H9 (cell line): ENCODE measurements at places on chromosomes 6 and 20.

GRCh38 chr20:8144282-8145245 lies 12.5 kb downstream of the PLCB1 start:
- peak; percentile 40 for DNase-seq

GRCh38 chr6:106318061-106318460 lies 7.5 kb downstream of the ATG5 start:
- no peak for DNase-seq

GRCh38 chr6:90136176-90136575 lies 160.5 kb downstream of the BACH2 start:
- no peak for DNase-seq

DNA sequence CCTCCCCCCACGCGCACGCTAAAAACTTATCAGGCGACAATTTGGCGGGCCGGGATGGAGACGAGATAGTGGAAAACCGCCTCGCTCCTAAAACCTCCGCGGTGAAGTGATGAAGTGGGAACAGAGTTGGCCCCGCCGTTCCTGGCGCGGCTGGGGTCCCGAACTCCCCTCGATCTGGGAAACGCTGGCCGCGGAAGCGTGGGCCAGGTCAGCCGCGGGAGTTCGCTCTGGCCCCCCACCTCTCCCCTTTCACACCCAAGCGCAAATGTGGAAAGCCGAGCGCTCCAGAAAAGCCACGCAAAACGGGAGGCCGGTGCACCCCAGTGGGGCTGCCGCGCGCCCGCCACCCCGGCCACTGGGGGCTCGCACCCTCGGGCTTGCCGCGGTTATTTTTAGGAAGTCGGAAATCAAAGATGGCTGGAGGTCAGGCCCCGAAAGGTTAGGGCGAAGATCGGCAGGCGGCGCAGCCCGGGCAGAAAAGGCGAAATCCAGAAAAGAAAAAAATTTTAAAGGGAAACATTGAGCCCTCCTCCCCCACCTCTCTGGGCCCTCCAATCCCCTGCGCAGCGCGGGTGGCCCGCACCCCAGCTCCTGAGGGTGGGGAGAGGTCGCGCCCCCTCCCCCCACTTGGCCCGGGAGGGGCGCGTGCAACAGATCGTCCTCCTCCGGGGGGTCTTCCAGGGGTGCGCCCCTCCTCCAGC lies 1.0 kb downstream of the SALL4 start:
- DNase-seq: peak; percentile 55

GRCh38 chr6:100177956-100178355 lies 183.9 kb upstream of the MCHR2 start:
- no peak for DNase-seq

DNA sequence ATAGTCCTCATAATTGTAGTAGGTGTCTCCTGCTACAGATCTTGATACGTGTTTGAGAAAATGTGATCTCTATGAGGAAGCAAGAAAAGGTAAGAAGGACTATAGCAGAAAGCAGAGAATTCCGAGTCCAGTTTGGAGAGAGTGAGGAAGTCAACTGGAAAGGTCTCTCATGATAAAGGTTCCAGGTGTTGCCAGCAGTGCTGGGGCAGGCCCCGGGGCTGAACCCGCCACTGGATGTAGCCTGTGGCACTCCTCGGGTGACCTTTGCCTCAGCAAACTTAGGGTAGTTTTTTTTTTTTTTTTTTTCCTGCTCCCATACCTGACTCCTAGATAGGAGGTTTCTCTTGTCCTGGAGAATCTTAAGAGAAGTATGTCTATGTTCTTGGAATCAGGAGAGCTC lies 62.8 kb downstream of the FAM120B start:
- no peak for DNase-seq

GRCh38 chr6:52965380-52965779 lies 29.7 kb downstream of the GSTA4 start:
- DNase-seq: no peak

- DNase-seq: peak; percentile 88
These were observed 7.6 kb downstream of the TREM1 start for GRCh38 chr6:41278699-41279405.

DNA sequence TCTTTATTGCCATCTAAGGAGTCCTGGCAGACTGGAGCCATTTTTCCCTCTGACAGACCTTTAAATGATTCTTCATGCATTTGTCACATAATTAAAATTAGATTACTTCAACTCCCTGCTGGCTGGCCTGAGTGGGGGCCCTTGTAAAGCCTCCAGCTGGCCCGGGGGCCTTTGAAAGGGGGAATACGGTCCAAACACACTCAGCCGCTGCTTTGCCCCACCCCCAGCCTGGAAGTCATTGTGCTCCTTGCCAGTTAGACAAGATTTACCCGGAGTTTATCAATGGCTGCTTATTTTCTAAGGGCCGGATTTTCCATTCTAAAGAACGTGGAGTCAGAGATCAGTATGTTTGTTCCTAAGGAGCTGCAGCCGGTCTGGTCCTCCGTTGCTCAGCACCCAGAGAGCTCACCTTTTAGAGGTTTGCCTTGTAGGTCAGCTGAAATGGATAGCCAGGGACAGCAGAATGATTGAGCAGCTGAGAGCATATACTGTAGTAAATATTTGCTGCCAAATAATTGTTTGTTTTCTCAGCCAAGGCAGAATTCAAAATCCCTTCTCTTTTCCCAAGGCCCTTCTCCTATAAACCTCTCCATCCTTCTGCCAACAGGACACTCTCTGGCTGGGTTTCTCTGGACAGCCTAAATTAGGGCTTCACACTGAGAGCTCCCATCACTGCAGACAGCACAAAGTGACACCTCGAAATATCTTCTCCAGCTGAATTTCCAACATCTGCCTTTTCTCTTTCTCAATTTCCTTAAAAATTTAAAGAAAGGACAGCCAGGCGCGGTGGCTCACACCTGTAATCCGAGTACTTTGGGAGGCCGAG lies 68.4 kb upstream of the RBM24 start:
- DNase-seq: no peak

DNA sequence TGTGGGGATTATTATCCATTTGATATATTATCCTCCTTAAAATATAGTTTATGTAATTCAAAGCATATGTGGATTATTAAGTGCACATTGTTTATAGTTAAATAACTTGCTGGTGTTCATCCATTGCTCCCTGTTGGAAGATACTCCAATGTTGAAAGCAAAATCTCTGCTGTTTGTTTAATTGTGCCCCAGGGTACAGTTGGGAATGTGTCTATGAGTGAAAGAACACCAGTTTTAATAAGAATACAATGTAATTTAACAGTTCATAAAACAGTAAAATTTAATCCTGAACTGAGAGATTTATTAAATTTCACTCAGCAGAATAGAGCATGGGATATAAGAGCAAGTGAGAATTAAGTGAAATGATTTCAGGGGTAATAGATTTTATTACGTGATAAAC lies 364.9 kb downstream of the GRIK2 start:
- no peak for DNase-seq

DNA sequence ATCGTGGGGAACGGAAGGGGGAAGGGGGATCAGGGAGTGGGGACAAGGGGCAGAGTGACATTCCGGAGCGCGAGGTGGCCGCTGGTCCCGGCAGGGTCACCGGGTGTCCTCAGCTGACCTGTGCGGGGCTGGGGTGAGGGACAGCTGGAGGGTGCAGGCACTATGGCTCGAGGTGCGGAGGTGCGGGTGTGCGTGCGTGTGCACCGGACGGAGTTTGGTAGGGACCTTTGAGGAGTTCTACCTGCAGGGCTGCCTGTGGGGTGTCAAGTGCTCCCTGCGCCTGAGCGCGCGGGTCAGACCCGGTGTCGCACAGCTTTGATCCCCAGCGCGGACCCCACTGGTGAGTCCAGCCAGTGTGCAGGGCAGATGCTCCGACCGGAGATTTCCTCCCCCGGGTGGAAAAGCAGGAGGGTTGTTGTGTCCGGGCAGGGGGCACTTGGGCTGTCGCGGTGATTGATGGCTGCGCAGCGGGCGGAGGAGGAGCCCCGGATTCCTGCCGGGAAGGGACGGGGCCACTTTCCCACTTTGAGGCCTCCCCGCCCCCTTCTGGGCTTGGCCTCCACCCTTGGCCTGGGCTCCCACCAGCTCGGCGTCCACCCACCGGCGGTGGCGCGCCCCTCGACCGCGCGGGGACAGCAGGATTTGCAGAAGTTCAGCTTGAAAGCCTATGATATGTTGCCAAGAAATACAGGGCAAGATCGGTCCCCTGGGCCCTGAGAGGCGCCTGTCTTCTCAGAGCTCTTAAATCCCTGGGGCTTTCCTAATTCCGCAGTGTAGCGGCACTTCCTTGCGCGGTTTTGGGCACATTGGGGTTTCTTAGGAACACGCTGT lies 658 bp downstream of the RIN2 start:
- peak; percentile 76 for DNase-seq

- no peak for DNase-seq
These were observed 105.0 kb downstream of the PTPRK start for GRCh38 chr6:128415387-128415786.

DNA sequence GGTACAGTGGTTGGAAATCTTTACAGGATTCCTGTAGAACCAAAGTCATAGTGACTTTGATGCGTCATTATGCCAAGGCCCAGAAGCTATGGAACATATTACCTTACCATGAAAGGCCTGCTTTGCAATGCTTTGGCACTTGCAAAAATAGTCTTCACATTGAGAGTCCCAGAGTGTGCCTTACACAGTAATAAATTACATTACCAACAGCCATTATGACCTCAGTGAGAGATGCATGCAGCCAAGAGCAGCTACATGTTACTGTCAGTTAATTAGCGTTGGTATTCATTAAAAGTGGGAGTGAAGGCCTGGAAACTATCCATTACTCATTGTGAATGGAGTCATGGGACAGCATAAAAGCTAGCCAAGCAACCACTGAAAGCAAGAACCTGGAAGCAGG lies 39.2 kb upstream of the HDDC2 start:
- DNase-seq: no peak

- no peak for DNase-seq
These were observed 561.7 kb downstream of the KIF16B start for GRCh38 chr20:16011519-16011918.

DNA sequence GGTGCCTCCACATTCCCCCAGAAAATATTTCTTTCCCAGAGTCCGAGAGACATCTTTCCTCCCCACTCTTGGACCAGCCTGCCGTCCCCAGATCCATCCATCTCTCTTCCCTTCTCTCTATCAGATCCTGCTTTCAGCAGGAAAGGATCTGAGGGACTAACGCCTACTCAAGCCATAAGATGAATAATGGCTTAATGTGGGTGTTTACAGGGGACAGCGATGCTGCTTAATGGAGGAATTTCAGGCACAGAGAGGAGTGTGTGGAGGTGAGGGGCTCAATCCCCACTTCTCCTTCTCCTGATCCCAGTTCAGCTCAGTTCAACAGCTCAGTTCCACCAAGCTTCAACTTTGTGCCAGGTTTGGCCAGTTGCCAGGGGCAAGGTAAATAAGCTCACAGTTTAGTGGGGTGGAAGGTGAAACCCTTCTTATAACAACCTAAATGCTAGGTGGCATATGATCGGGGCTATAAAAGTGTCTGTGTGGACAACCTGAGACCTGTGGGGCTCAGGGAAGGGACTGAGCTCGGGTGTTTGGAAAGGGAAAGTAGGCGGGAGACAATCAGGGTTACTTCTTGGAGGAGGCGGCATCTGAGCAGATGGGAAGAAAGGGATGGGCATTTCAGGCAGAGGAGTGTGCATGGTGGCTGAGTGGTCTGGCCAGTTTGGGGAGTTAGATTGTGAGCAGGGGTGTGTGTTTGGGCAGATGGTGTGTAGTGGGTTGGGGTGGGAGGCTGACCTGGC lies 55.8 kb downstream of the CDH22 start:
- no peak for DNase-seq

- DNase-seq: no peak
These were observed 106.3 kb upstream of the GJE1 start for GRCh38 chr6:142026471-142026870.

- DNase-seq: no peak
These were observed 59.6 kb upstream of the QKI start for GRCh38 chr6:163354761-163355425.

- peak; percentile 76 for DNase-seq
These were observed at the start of gene LAMA5 for GRCh38 chr20:62367136-62367632. TSS of gene LAMA5 (minus strand) at chr20:62367312. CDS start at chr20:62367245, 67 bp downstream.

DNA sequence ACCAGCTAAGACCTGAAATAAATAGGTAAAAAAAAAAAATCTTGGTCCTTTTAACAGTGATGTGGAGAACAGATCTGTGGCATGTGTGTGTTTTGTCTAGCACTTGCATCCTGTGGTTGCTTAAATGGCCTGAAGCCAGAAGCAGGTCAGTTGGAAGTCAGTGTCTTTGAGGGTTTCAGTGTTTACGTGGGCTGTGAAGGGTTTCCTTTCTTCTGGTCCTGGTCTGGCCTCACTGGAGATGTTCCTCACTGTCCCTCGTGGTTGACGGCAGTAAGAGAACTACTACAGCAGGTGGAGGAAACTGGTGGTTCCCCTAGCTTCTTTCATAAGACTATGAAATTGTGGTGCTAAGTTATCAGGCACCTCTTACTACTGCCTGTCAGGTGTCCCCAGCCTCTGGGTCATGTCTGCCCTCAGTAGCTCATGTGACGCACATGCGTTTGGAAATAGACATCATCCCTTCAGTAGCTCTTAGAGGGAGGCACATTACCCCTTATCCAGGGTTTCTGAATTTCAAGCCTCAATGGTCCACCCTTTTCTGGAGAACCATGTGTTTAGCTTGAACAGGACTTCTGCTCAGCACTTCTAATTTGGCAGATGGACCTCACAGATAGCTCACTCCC lies 59.4 kb upstream of the SCP2D1 start:
- no peak for DNase-seq

DNA sequence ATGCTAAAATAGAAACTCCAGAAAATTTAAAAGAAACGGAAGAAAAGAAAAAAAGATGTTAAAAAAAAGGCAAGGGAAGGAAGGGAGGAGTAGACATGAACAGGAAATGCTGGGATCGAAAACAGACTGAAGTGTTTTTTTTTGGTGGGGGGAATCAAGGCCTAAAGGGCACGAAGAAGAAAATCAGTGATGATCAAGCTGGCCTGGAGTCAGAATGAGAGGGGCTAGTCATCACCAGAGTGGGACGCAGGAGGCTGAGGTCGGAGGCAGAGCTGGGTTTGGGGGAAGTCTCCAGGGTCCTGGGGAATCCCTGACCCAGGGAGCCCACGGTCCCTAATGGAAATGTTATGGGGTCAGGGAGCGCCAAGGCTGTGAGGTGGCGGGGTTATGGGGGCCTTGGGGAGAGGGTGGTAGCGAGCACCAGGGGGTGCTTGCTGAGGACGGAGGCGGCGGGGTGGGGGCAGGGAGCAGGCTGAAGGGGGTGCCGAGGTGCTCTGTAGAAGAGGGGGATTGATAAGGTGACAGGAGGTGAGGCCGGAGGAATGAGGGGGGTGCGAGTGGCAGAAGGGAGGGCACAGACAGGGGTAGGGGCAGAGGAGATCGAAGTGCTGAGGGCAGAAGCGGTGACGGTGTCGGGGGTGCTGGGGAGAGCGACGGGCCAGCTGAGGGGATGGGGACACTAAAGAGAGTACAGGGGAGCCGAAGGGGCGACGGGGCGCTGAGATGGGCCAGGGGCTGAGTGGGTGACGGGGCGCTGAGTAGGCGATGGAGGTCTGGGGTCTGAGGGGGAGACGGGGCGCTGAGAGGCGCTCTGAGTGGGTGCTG lies 684 bp downstream of the ZNFX1 start:
- DNase-seq: no peak

DNA sequence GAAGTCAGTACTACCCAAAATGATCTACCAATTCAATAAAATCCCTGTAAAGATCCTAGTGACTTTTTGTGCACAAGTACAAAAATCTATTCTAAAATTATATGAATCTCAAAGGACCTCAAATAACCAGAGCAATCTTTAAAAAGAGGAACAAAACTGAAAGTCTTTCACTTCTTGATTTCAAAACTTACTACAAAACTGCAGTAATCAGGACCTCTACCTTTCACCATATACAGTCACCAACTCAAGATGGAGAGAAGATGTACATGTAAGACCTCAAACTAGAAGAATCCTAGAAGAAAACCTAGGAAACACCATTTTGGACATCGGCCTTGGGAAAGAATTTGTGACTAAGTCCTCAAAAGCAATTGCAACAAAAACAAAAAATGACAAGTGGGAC lies 109.5 kb upstream of the CD93 start:
- no peak for DNase-seq
